Heart left ventricle (tissue), 16 donors: ENCODE measurements at places on chromosomes 5 and 9. TPM values are rescaled to one million over a fixed set of nuclear protein-coding genes. Genes with fewer than 3 reads are reported as not detected.

DNA sequence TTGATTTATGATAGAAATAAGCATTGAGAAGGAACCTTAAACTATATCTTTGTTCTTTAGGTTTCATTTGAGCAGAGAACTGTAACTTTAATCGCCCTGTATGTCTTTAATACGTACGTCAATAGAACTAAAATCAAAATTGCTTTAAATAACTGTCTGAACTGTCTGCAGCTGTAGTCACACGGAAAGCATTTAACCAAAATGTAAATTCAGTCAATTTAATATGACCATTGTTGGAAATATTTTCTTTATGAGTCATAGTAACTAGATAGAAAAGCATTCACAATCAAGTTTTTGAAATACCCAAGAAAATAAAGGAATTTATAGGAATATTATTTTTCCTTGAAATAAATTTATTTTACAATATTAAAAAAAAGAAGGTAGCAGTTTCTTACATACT lies 157.1 kb upstream of the CDH6 start:
- no peak for DNase-seq

GRCh38 chr5:159322180-159322579 lies 8.1 kb downstream of the IL12B start:
- no peak for DNase-seq

GRCh38 chr9:83013867-83014605 lies 48.9 kb downstream of the RASEF start:
- no peak for DNase-seq

DNA sequence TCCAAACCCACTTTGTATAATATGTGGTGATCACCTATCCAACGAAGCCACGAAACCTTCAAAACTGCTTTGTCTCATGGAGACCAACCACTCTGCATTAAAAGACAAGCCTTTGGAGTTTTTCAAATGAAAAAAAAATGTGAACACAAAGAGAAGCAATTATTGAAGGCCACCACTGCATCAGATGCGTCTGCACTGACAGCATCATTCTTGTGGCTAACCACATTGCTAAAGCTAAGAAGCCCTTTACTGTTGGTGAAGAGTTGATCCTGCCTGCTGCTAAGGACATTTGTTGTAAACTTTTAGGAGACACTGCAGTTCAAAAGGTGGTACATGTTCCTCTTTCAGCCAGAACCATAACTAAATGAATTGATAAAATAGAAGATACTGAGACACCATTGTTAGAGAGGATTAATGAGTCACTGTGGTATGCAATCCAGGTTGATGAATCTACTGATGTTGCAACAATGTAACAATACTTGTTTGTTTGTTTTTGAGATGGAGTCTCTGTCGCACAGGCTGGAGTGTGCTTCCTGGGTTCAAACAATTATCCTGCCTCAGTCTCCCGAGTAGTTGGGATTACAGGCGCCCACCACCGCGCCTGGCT lies 45.4 kb downstream of the TAF11L14 start:
- no peak for DNase-seq

GRCh38 chr5:128631771-128632170 lies 93.7 kb upstream of the FBN2 start:
- no peak for DNase-seq

DNA sequence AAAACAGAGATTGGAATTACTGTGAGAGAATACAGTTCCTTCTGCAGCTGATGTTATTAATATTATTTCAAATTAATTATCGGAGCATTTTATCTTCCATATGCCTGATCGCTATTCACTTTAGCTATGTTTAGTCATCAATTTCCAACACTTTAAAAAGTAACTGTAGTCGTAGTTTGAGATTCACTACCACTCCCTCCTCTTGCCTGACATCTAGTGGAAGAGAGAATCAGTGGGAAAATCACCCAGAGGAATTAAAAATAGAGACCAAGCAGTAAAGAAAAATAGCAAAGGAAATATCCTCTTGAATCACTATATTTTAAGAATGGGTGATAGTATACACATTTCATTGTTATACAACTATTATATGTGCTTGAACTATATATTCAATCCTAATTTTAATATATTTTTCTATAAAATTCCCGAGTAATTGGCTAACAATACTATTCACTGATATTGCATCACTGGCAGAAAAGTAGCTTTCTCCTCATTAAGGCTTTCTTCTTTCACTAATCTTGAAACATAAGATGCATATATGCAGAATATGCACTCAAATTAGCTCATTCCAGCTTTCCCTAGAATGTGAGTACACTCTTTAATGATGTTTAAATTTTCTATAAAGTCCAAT lies 708.7 kb downstream of the CDH9 start:
- DNase-seq, result no peak

DNA sequence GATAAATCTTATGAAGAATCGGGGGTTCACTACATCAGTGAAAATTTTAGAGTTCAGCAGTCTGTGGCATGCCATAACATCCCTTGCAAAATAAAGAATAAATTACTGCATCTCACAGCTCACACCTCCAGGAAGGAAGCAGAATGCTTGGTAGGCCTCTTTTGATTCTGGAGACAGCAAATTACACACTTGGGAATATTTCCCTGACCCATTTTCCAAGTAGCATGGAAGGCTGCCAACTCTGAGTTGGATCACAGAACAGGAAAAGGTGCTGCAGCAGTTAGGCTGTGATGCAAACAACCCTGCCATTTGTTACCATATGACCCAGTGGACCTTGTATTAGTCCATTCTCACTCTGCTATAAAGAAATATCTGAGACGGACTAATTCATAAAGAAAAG lies 293.5 kb downstream of the ASTN2 start:
- DNase-seq, result no peak

DNA sequence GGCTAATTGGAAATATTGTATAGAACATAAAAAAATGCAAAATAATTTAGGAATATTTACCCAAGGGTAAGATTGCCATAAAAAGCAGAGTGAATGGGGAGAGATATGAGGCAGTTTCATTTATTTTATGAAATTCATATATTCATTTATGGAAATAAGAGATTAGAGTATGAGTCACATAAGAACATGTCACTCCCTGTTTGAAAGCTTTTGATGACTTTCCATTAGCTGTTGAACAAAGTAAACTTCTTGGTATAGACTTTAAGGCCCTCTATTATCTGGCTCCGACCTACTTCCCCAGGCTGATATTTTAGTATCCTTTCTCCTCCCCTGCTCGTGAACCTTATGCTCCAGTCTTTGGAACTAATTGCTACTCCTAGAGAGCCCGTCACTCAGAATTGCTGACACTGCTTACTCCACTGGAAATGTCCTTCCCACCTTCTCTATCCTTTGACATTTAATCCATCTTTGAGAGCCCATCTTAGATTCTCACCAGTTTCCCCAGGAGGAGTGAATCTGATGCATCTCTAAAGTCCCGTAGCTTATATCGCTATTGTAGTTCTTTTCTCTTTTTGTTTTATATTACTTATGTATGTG lies 8.9 kb upstream of the ACTBL2 start:
- no peak for DNase-seq

GRCh38 chr9:89588271-89588879 lies 16.4 kb upstream of the GADD45G start:
- no peak for DNase-seq

DNA sequence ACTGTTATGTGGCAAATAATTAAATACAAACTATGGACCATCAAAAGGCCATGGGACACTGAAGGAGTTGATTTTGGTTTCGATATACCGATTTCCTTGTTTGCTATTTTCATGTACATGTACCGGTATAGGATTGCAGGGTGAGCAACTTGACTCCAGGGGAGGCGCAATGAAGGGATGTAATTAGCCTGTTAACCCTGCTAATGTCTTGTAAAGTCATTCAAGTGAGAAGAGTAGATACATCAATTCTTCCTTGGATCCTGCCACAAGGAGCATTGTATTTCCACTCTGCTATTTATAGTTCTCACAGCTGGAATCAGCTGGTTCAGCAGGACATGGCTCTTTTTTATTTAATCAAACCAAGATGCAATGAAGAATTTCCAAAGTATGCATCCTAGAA lies 102.0 kb downstream of the STK32A start:
- no peak for DNase-seq

- DNase-seq, result no peak
These were observed 5.5 kb upstream of the DNAJB5 start for GRCh38 chr9:34984049-34984448.

DNA sequence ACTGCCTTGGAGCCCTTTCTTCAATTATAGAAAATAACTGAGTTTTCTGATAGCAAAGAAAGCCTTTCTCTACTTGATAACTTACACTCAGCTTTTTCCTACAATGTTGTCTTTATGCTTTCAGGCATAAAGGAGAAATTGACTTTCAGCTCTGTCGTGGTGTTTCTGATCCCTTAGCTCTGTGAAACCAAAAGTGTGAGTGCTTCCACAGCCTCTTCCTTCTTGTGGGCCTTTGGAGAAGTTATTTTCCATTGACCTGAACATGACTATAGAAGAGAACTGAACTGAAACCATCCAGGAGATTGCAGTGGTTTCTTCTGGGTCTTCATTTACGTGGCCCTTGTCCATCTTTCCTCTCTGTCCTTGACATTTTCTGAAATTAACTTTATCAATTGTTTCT lies 59.5 kb upstream of the EQTN start:
- DNase-seq, result no peak

DNA sequence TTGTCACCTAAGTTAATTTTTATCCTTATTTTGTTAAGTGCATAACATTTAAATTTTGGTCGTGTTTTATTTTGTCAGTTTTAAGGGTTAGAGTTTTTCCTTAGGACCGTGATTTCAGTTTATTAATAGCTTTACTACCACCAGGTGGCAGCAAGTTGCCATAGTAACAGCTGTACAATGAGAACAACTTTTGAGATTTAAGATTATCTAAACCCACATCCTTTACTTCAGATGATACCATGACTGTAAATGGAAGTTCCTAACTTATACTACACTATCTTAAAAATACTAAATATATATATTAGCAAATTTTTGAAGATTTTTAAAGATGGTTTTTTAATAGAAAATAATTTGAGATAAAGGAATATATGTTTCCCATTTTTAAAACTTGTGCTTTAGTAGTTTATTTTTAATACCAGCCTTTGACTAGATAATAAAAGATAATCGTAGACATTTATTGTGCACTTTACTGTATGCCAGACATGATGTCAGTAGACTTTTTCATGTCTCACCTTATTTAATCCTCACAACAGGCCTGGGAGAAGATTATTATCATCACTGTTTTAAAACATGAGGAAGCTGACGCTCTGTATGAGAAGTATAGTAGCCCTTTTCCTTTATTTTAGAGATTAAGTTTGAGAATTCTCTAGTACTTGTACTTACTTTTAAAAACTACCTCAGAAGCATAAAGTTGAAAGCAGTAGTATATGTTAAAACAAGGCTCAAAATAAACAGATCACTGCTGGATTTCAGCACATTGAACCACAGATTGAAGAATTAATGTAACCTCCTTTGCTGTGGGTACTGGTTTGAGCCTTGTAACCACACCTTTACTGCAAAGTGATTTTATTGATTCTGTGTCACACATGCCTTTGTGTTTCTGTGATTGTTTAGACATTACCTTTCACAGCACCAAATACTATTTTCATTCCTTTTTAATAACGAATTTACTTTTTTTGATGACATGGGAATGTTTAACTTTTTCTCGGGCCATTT lies 27.5 kb downstream of the SREK1 start:
- no peak for DNase-seq

GRCh38 chr5:9652295-9652694 lies 22.1 kb upstream of the TAS2R1 start:
- DNase-seq, result no peak

Gene DNAH5
- 0.30 TPM for total RNA-seq

Gene NFIB
- 118 TPM for total RNA-seq
